ENCODE measurements at places on chromosomes 1 and 21.
A peak's percentile ranks its signal among the peaks of the same experiment; 100 is the strongest.

DNA sequence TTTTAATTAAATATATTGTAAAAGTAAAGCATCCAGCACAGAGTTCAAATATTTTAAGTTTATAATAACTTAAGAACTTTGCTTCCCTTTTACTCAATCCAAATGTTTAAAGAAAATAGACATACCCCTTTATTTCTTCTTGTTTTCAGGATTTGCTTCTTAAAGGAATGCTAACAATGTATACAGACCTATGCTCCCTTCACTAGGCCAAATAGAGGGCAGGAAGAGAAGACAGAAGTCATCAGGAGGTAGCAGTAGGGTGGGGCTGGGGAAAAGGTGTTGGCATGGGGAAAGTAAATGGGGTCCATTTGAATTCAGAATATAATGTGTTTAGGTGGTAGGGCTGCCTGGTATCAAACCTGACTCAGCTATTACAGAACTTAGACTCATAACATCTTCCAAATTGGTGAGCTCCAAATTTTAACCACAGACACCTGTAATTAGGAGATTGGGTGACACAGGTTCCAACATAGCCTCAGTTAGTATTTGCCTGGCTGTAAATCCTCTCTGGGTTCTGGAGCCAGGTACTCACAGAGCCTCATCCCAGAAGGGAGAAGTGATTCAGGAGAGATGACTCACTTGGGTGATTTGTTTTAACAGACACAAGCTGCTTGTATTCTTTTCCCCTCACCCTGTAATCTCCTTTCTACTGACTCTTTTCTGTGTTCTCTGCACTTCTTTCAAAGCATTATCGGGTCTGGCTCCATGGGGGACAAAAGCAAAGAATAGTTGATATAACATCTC lies 60.1 kb upstream of the DUSP10 start:
- no peak for DNase-seq

DNA sequence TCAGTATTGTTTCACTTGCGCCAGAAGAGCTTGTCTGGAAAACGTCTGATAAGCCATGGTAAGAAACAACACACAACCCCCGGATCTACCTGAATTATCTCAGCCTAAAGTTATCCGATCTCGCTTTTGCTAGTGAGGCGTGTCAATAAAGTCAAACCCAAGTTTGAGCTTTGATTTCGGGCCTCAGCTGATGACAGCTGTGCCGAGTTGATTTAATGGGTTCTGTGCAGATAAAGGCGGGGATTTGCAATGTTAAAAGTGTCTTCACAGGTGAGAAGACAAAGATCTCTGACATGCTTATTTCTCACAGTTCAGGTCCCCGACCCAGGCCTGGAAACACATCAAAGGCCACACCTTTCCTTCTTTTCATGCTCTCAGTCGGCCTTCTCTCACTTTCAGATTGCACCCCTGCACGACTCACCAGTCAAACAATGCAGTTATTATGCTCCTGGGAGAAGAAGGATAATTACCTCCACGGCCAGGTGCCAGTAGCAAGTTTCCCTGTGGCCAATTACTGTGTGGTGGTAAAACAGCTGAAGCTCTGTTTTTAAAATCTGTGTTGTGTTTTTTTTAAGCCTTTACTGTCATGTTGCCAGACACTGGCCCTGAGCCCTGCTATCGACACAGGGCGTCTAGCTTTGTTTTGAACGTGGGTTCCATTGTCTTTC lies 245.3 kb upstream of the RUNX1 start:
- DNase-seq = peak; percentile 87

- no peak for DNase-seq
Observed at GRCh38 chr1:30054126-30054525, 669.3 kb downstream of the MATN1 start.

- DNase-seq = no peak
Observed at GRCh38 chr1:58038574-58038973, 508.0 kb downstream of the OMA1 start.

- DNase-seq = no peak
Observed at GRCh38 chr1:22417466-22417865, 34.2 kb upstream of the ZBTB40 start.

DNA sequence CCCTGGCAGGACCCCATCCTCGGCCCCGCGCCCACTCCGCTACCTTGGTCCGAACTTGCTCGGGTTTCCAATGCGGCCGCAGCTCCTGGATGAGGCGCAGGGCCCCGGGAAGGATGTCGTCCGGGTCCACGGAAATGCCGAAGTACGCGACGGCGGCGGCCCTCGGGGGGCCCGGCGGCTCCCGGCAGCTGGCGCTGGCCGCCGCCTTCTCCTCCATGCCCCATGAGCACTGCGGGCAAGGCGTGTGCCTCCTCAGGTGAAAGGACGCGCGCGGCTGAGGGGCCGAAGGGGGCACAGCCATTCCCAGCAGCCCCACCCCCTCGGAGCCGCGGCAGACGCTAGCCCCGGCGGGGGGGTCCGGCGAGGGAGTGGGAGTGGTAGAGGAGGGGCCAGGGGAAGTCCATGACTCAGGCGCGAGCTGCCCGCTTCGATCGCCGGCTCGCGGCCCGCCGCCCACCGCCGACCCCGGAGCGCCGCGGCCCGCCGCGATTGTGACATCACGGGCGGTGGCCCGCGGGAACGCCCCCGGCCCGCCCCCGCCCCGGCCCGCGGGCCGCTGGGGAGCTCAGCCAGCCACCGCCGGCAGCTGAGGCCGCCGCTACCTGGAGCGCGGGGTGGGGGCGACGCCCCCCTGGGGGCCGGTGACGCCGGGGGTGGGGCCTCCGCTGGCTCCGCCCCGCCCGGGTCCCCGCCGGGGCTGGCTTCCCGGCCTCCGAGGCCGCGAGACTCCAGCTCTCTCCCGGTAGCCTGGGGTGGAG lies at the start of gene ETNK2:
ETNK2 (minus strand) TSS at position 493 of the 758 bp plus-strand sequence; CDS start at position 301, 192 bp downstream.
- DNase-seq = no peak

GRCh38 chr1:97066860-97067259 lies 345.3 kb downstream of the PTBP2 start:
- no peak for DNase-seq

- DNase-seq = no peak
Observed at GRCh38 chr1:15579683-15580047, 5.2 kb downstream of the AGMAT start.
